ENCODE measurements at places on chromosomes 2 and 18.

GRCh38 chr2:233816334-233816733, 38.0 kb downstream of the HJURP start:
- no peak for DNase-seq

DNA sequence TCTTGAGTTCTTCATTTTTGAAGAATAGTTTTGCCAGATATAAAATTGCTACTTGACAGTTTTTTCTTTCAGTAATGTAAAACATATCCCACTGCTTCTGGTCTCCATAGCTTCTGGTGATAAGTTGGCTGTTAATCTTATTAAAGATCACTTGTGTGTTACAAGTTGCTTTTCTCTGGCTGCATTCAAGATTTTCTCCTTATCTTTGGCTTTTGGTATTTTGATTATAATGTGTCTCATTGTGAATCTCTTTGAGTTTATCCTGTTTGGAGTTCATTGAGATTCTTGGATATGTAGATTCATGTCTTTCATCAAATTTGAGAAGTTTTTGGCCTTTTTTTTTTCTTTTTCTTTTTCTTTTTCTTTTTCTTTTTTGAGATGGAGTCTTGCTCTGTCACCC, 20.2 kb upstream of the ADNP2 start:
- DNase-seq: no peak

DNA sequence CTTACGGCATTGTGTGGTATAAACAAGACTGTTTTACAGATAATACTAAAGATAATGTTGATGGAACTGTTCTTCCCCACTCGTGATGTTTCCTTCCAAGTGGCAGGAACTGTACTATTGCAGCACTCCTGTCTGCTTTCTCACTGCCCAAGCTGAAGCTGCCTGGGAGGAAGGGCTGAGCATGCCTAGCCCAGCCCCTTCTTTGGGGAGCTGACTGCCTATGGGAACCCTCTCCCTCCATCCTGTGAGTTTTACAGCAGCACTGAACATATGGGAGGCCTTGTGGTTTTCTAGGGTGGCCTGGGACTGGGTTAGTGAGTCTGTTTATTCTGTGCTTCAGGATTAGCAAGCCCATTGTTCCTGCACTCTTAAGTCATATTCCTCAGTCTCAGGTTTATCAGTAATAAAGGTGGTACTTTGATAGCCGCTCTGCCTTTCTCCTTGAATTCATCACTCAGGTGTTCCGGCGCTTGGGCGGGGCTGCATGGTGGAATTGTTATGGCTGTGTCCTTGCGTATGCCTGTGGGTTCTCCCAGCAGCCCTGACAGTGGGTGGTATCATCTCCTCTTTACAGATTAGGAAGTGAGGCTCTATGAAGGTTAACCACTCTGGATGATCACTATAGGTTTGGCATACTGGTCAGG, 379.7 kb downstream of the PTPRM start:
- DNase-seq: no peak

- no peak for DNase-seq
These were observed 163.1 kb downstream of the BABAM2 start for GRCh38 chr2:28053597-28053996.

GRCh38 chr2:16152928-16153753, 212.8 kb downstream of the MYCN start:
- DNase-seq: no peak

- DNase-seq: no peak
These were observed 23.9 kb upstream of the CAVIN2 start for GRCh38 chr2:191870744-191871143.

DNA sequence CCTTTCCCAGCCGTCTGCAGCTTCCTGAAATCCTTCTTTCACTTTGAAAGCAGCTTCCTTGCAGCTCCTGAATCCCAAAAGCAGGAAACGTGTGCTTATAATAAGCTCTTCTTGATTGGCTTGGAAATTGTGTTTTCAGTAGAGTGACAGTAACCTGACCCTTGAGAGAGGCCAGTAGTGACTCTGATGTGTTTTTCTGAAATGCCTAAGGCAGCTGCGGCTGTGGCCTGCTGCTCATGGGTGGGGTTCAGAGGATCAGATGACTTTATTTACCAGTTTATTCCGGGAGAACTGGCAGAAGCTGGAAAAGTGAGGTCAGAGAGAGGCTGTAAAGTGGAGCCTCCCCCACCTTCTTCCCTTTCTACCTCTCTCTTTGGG, 31.9 kb upstream of the RPIA start:
- DNase-seq: no peak

DNA sequence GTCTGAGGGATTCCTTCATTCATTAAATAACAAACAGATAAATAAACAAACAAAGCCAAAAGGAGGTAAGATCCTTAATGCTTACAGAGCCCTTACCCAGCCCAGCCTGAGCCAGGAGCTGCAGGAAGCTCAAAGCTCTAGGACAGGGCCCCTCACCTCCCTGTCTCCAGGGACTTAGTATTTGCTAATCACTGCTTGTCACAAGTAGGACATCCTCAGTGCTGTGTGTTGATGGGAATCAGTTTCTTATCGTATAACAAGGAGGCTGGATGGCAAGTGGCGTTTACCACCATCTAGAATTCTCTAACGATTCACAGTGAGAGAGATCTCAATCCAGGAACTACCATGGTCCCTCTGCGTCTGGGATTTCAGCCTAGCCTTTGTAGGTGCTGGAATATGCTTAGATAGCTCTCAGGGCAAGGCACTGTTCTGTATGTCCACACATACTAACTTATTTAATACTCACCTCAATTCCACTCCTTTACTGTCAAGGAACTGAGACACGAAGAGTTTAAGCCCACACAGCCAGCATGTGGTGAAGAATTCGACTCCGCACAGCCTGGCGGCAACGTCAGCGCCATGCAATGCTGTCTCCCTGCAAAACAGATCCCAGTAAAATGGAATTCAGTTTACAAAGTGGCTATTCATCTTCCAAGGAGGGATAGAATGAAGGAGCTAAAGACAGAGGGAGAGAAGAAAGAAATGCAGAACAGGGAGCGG, 164.8 kb downstream of the MYCN start:
- no peak for DNase-seq

DNA sequence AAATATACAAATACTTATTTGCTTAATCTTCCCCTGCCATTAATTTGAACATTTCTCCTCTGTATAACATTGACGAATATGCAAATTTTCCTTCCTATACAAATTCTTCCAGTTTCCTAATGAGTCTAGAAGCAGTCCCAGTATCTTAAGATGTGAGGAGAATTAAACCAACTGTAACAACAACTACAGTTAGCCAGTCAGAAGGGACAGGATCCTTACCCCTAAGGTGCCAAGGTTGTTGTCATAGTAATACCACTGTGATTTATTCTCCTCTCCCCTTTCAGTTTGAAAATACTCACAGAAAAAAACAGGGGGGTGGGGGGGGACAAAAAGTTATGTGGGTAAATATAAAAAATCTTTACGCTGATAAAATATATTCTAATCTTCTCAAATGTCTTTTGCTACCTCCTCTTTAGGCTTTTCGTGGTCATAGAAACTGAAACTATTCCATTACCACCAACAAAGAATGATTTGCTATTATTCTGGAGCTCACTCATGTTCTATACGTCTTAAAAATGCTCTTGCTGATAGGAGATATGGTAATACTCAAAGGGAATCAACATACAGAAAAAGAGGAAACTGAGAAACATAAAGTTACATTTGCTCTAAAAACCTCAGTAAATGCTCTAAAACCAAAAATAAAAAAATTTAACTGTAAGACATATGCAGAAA, 107.6 kb downstream of the MEMO1 start:
- no peak for DNase-seq

DNA sequence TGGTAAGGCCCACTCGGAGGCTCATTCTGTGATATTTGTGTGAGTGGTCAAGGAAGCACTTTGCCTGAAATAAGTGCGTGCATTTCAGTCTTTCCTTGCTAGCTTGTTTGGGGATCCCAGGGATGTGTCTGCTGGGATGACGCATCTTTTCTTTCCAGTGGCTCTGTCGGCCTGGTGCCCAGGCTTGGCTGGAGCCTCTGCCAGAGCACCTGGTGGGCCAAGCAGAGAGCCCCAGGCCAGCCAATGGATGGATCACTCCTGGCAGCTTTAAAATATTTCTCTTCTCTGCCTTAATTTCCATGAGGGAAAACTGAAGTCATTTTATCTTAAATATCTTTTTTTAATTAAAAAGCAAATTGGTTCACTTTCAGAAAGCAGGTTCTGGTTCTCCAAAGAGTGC, 501.8 kb upstream of the HS6ST1 start:
- DNase-seq: no peak

DNA sequence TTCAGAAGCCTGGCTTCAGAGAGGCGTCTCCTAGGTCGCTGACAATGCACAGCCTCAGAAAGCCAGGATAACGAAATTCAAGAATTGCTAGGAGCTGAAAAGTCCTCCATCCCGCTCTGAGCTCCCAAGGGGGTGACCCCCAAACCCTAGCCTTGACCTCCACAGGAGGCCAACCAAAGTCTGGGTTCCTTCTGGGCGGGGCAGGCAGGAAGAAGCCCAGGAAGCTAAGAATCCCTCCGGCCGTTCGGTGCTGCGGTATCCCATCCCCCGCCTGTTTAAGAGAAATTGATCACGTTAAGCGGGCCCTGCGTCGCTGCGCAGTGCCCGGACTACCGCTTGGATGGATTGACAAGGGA, 2.5 kb upstream of the OSR1 start:
- DNase-seq: no peak

- DNase-seq: no peak
These were observed 95.2 kb upstream of the HS6ST1 start for GRCh38 chr2:128413718-128414341.

DNA sequence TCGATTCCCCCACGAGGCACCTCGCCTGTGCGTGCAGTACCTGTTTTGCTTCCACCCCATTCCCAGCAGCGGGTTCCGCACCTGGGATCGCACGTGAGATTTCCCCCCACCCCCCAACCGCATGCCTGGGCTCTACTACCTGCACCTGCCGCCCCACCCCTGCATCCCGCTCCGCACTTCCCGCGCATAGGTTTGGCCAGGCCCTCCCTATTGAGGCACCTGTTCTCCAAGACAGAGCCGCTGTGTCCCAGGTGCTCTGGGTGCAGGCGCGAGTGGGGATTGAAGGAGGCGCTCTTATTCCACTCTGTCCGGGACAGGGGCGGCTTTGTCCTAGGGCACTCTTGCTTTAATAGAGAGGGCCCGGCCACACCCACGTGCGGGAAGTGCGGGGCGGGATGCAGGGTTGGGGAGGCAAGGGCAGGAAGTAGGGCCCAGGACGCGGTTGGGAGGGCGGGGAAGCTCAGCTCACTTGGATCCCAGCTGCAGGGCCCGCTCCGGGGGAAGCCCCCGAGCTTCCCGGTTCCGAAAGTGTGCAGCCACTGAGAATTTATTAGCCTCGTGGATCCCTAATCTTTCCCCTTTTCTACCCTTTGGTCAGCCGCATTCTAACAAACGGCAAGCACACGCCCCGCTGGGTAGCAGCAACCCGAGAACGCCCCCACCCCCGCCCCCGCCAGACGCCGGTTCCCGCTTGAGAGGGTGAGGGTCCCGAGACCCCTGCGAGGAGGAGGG, 670 bp upstream of the MOCOS start:
- no peak for DNase-seq

DNA sequence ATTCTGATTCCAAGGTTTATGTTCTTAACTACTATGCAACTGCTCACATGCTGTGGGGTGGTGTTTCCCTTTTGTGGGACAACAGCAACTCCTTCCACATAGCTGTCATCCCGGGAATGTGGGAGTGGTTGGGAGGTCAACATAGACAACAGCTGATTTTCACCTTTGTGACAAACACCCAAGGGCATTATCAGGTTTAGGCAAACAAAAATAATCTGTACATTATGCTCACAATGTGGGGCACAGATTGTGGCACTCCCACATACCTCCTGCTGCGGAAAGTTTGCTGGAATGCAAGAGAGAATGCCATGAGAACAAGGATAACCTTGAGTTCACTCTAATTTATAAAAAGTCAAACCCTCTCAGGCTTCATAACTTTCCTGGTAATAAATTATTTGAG, 582.6 kb downstream of the CNTNAP5 start:
- no peak for DNase-seq

- DNase-seq: no peak
These were observed 809.2 kb downstream of the CNTNAP5 start for GRCh38 chr2:124834331-124834730.

- DNase-seq: no peak
These were observed 45.6 kb downstream of the LONRF2 start for GRCh38 chr2:100276716-100277115.

GRCh38 chr2:165898381-165898780, 55.2 kb downstream of the TTC21B start:
- no peak for DNase-seq

DNA sequence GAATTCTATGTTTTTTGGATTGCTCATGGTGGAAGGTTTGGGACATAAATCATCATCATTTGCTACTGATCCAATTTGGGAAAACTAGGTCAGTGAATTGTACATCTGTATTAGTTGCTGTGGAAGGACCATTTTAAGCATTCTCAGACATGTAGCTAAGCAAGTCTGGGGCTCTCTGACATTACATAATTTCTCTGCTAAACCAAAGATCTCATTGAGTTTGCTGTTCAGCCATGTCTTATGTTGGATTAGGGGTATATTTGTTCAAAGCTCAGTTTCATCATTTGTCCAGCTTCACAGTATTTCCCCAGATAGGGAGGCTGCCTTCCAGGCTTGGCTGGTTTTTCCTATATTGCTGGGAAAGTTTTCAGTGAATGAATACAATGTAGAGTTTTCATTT, 399.7 kb downstream of the MTX2 start:
- DNase-seq: no peak

GRCh38 chr18:34928754-34929335, 112.4 kb upstream of the MAPRE2 start:
- no peak for DNase-seq

- no peak for DNase-seq
These were observed 9.5 kb downstream of the SLC1A4 start for GRCh38 chr2:64998658-64999061.

GRCh38 chr2:240250150-240250984, 109.9 kb upstream of the OTOS start:
- no peak for DNase-seq

GRCh38 chr2:23380562-23381065, 4.4 kb upstream of the KLHL29 start:
- peak; percentile 73 for DNase-seq

GRCh38 chr2:18093196-18093595, 214.7 kb downstream of the KCNS3 start:
- no peak for DNase-seq

- DNase-seq: no peak
These were observed 25.2 kb downstream of the ANKRD44 start for GRCh38 chr2:197285361-197285760.

DNA sequence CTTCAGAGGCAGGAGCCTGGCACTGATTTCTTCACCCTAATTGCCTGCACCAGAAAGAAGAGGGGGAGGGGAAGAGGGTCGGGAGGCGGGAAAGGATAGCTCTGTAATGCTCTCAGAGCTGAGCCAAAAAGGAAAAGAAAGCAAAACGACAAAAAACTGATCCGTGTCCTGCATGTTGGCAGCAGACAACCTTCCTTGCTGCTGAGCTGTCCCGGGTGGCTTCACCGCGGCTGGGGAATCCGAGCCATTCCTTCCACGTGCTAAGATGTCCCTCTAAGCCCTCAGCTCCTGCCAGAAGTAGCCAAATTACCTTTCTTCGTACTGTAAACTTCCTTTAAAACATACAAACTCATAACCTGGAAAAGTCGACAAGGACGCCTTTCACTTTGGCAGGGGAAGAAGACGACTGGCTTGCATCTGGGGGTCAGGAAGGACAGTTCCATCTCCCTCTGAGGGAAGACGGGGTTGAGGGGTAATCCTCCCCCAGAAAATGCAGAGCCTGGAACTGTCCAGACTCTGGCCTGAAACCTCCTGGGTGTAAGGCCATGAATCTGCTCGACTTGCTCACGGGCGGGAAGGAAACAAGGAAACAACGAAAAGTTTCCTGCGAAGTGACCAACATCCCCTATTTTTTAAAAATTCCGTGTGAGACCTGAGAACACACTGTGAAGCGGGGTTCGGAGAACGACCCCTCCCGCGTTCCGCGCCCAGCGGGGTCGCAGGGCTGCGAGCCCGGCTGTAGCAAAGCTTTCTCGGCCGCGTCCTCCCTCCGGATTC, 7.7 kb downstream of the OTX1 start:
- no peak for DNase-seq

All from GM12864 (cell line).